ENCODE measurements at places on chromosomes 7 and 10.

GRCh38 chr10:61688551-61689308 lies 26.0 kb downstream of the CABCOCO1 start:
- DNase-seq = no peak

DNA sequence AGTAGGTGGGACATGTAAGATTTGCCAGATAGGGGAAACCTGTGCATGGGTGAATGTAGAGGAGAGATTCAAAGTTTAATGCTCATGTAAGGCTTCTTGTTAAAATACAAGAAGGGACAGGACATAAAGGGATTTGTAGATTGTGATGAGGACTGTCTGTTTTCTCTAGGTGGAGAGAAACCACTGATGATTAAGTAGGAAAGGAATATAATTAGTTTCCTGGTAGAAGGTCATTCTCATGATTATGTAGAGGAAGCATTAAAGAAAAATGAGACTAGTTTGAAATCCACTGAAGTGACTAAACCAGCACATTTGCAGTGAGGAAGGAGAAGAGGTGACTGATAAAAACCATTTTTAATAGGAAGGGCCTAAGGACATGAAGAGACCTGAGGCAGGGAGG lies 19.6 kb upstream of the MACC1 start:
- DNase-seq = no peak

GRCh38 chr7:19121977-19122588 lies 4.6 kb upstream of the TWIST1 start:
- DNase-seq = peak; percentile 80

GRCh38 chr7:24419511-24419910 lies 135.5 kb downstream of the NPY start:
- no peak for DNase-seq

- peak; percentile 39 for DNase-seq
Observed at GRCh38 chr7:13036256-13036780, 348.9 kb downstream of the ARL4A start.

DNA sequence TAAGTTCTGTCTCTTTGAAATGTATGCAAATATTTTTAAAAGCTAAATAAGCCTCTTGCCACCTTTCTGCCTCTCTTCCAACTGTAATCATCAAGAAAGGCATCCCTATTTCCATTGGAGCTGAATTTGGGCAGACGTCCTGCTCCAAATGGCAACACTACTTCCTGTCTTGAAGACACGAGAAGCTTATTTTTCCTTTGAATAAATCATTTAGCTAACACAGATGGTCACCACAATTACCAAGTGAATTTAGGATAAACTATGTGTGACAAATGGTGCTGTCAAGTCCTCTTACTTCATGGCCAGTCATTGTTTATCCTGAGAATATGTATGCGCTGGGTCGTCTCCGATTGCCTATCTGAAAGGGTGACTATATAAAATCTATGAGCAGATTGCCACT lies 268.0 kb downstream of the ANKRD7 start:
- no peak for DNase-seq

DNA sequence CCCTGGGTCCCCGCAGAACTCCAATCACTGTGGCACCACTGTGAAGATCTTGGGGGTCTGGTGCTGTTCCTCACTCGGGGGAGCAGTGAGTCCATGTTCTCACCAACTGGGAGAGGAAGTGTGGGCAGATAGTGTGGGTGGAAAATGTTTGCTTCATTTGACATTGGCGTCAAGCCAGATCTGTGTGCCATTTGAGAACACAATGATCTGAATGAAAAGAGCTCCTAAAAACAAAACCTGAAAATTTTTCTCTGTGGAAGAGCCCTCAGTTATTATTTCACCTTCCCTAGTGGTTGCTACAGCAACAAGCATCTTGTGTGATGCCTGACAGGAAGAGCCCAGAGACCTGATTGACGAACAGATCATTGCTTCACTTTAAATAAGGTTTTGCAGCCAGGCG lies 125.6 kb downstream of the VIPR2 start:
- DNase-seq = peak; percentile 37

- peak; percentile 71 for DNase-seq
Observed at GRCh38 chr10:99658622-99659030, 683 bp upstream of the ENTPD7 start.

DNA sequence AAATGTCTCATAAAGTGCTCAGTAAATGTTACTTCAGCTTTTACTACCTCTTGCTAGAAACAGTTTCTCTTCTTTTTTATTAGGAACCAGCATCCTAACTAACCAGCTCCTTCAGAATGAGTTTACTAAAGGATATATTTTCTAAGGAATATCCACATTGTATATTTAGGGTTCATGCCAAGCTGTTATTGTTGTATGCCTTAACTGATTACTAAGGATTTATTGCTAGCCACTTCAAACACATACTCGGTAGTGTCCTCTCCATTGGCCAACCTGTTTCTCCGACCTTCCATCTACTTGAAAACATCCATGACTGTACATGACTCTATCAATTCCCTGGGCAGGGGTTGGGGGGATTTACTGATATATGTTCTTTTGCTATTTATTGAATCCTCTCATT lies 906.3 kb upstream of the SORCS1 start:
- DNase-seq = no peak

- DNase-seq = peak; percentile 84
Observed at GRCh38 chr10:80599424-80599847, 61.7 kb downstream of the SH2D4B start.

DNA sequence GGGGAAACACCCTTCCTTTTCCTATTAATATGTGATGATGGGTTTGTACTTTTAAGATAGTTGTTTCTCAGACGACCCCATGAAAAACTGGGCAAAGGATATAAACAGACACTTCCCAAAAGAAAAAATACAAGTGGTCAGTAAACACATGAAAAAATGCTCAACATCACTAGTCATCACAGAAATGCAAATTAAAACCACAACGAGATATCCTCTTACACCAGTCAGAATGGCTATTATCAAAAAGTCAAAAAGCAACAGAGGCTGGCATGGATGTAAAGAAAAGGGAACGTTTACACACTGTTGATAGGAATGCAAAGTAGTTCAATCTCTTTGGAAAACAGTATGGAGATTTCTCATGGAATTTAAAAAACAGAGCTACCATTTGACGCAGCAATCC lies 111.4 kb upstream of the ZEB1 start:
- no peak for DNase-seq

DNA sequence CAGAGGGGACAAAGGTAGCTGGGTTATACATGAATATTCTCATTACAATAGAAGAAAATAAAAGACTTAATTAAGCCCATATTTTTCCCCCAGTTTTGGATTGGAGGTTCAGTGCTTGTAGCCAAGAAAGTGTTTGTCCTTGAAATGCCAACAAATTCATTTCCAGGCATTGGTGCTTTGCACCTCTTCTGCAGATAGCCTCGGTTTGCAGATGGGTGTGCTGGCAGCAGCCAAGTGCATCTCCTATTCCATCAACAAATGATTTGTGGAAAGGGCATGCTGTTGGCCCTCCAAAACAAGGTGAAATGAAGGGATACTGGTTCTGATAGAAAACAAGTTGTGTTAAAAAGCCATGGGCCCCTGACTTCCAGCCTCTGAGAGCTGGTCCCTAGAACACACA lies 187.3 kb downstream of the DPY19L1 start:
- DNase-seq = no peak

DNA sequence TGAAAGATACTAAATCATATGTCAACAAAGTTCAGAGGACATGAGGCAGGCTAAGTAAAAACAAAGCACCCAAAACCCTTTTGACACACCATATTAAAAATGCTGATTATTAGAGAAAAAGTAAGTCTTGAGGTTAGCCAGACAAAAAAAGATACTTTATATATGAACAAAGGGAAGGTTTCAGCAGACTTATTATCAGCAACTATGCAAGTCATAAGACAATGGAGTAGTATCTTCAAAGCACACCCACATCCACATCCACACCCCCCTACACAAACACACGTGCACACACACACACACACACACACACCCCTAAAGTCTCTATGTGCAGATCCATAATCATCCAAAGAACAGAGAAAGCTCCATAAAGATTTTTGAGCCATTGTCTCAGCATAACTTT lies 1373.9 kb upstream of the CELF2 start:
- DNase-seq = no peak

DNA sequence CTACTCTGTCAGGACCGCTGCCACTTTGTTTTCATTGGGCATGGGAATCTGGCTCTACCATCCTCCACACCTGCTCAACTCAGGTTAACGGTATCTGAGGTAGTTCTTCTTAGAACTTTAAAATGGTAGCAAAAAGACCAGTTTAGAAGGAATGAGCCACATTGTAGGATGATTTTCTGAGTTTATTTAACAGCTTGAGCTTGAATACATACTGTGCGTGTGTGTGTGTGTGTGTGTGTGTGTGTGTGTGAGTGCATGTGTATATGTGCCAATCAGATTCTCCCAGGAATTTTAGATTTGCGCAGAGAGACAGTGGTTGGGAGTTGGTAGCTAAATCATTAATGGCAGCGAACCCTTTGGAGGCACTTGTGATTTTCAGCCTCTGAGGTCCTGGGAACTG lies 81.4 kb downstream of the SPAG6 start:
- DNase-seq = no peak

- DNase-seq = peak; percentile 59
Observed at GRCh38 chr7:20642166-20642565, 26.7 kb downstream of the ABCB5 start.

DNA sequence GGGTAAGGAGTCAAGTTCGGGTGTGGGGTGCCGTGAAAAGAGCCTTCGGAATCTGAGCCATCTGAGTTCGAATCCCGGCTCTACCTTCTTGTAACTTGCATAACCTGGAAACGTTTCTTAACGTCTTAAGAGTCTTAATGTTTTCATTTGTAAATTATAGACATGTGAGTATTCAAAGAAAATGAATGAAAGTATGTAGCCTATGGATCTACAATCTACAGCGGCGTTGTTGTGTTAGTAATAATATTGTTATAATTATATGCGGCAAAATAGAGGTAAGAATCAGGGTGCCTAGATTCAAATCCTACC lies 559 bp downstream of the VTI1A start:
- no peak for DNase-seq

DNA sequence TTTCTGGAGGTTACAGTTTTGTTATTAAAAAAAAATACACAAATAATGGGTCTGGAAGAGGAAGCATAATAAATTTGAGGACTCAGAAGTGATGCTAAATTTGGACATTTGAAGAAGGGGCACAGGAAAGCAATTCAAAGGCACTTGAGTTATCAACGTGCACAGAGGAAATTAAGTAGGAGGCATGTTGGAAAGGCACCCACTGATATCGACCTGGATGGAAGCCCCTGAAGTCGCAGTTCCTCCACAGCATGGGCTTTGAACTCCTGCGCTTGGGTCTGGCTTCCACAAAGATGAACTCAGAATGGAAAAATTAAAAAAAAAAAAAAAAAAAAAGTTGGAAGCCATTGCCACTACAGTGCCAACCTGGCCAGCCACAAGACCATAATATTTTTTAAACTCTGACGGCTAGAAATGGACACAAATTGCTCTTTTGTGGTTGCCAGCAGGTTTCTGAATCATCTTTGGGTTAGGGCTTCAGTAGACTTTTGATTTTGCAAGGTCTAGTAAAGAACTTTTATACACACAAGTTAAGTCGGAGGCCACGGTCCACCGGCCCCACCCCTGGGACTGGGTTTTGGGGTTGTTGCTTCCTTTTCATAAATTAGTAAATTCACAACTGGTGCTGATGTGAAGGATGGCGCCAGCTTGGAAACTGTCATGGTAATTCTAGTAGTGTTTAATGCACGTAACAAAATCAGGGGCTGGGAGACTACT lies 21.6 kb downstream of the JCAD start:
- DNase-seq = no peak

DNA sequence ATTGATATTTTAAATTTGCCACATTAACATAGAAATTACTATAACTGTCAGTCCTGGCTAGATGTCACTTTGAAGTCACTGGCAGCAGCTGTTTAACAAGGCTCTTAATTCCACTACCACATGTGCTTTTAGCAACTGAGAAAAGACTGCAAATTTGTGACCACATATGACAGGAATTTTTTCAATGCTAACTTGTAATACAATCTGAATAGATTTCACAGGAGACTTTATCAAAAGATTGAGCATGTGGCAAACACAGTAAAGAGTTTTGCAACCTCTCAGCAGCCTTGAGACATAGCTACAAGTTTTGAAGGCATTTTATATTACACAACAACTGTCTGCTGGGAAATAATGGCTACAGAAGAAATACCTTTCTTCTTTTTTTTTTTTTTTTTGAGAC lies 73.0 kb downstream of the MICU1 start:
- peak; percentile 9 for DNase-seq

- no peak for DNase-seq
Observed at GRCh38 chr10:114518401-114519305, 114.4 kb upstream of the AFAP1L2 start.

DNA sequence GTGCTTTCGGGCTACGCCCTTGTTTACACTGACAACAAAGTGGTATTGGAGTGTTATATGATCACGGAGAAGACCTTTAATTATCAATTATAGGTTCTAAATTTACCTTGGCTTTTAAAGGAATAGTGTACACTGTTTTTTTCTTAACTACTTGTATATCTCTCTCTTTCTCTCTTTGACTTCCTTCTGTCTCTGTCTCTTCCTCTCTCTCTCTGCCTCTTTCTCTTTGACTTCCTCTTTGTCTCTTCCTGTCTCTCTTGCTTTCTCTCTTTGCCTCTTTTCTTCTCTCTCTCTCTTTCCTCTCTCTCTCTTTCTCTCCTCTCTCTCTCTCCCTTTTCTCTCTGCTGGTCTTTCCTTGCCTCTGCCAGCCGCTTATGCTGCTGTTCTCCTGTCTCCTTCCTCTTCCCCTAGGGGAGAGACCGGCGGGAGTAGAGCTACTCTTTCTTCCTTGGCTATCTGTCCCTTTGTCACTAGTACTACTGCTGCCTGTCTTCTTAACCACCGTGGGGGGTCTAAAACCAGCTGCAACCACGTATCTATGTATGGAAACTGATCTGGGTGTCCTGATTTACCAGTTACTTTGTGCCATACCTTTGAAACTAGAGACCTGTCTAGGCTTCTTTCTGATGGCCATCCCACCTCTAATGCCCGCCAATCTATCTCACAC lies 36.9 kb upstream of the GSDME start:
- peak; percentile 46 for DNase-seq

GRCh38 chr7:158257516-158258410 lies 329.9 kb downstream of the PTPRN2 start:
- peak; percentile 68 for DNase-seq

GRCh38 chr10:21527598-21528235 lies 2.2 kb upstream of the SKIDA1 start:
- peak; percentile 81 for DNase-seq

GRCh38 chr7:2722591-2722990 lies 34.6 kb downstream of the AMZ1 start:
- DNase-seq = no peak

- DNase-seq = no peak
Observed at GRCh38 chr7:74514131-74514591, 60.5 kb downstream of the GTF2IRD1 start.

GRCh38 chr10:114654822-114655575 lies 3.1 kb downstream of the ABLIM1 start:
- DNase-seq = no peak

DNA sequence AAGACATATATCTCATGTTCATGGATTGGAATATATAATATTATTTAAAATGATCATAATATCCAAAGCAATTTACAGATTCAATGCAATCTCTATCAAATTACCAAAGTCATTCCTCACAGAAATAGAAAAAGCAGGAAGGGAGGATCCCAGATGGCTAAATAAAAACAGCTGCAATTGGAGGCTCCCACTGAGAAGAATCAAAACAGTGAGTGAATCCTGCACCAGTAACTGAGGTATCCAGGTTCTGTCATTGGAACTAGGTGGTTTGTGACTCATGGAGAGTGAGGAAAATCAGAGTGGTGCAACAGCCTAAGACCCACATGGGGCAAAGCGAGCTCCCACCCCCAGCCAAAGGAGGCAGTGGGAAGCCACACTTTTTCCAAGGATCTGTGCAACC lies 128.4 kb downstream of the MTERF1 start:
- no peak for DNase-seq

- DNase-seq = no peak
Observed at GRCh38 chr7:31067491-31067890, 15.4 kb downstream of the ADCYAP1R1 start.
